ENCODE measurements at places on chromosomes 4 and X.

GRCh38 chr4:119136546-119136945 is 914 bp downstream of the MYOZ2 start:
- DNase-seq: no peak

- DNase-seq: no peak
Measured at GRCh38 chrX:79139446-79139845, 5.0 kb upstream of the GPR174 start.

GRCh38 chr4:7844594-7844991 is 95.1 kb downstream of the AFAP1 start:
- no peak for DNase-seq

- no peak for DNase-seq
Measured at GRCh38 chr4:88517825-88518224, 5.8 kb downstream of the PYURF start.
